ENCODE measurements at places on chromosomes 16 and 17. TPM values are rescaled to one million over a fixed set of nuclear protein-coding genes. Genes with fewer than 3 reads are reported as not detected.

RAB11FIP4 gene
- 15.1 TPM for total RNA-seq

DOC2A gene
- total RNA-seq: 0.13 TPM

CKLF gene
- total RNA-seq: 118 TPM

TBC1D3D gene
- 1.1 TPM for total RNA-seq

AHSP gene
- not detected for total RNA-seq

ANKFN1 gene
- not detected for total RNA-seq

CIBAR2 gene
- not detected for total RNA-seq

HSPB9 gene
- total RNA-seq: 0.15 TPM

SMIM22 gene
- total RNA-seq: not detected

OSGIN1 gene
- 0.86 TPM for total RNA-seq

TEKT1 gene
- total RNA-seq: not detected

KRT28 gene
- not detected for total RNA-seq

NPB gene
- total RNA-seq: 0.62 TPM

ABR gene
- 60.8 TPM for total RNA-seq

BICDL2 gene
- not detected for total RNA-seq

SCGB1C2 gene
- not detected for total RNA-seq

ABI3 gene
- 46.4 TPM for total RNA-seq

OR4D1 gene
- total RNA-seq: 0.26 TPM

PHKB gene
- total RNA-seq: 25.4 TPM

PPY gene
- total RNA-seq: not detected

CPHXL gene
- total RNA-seq: not detected

CPNE7 gene
- total RNA-seq: 3.2 TPM

CX3CL1 gene
- not detected for total RNA-seq

ZC3H7A gene
- total RNA-seq: 54.2 TPM

KRTAP2-1 gene
- total RNA-seq: not detected

TUBB3 gene
- 0.38 TPM for total RNA-seq

NUBP1 gene
- 43.5 TPM for total RNA-seq

KRTAP4-8 gene
- not detected for total RNA-seq

RNF222 gene
- not detected for total RNA-seq

RPL26 gene
- total RNA-seq: 2,522 TPM

SMTNL2 gene
- total RNA-seq: not detected

ZKSCAN2 gene
- total RNA-seq: 7.2 TPM

HOXB4 gene
- 3.7 TPM for total RNA-seq

NEUROD2 gene
- not detected for total RNA-seq

CDH13 gene
- not detected for total RNA-seq

SCN4A gene
- total RNA-seq: 0.04 TPM

NGFR gene
- total RNA-seq: 0.15 TPM

CES1 gene
- total RNA-seq: 0.24 TPM

HSD11B2 gene
- total RNA-seq: 1.1 TPM

GFAP gene
- total RNA-seq: not detected

MPP3 gene
- total RNA-seq: 0.15 TPM

EXOC3L1 gene
- total RNA-seq: not detected

POLG2 gene
- total RNA-seq: 26.4 TPM

RCVRN gene
- not detected for total RNA-seq

RPRML gene
- total RNA-seq: not detected

NPIPA3 gene
- 1.8 TPM for total RNA-seq

CDT1 gene
- 106 TPM for total RNA-seq

CBX4 gene
- total RNA-seq: 9.8 TPM

PTGES3L gene
- 0.37 TPM for total RNA-seq

TBX21 gene
- 37.8 TPM for total RNA-seq

EVI2A gene
- total RNA-seq: 41.5 TPM

CHTF8 gene
- total RNA-seq: 141 TPM

CLEC18C gene
- 0.42 TPM for total RNA-seq

NR1D1 gene
- total RNA-seq: 10.2 TPM

SPIRE2 gene
- total RNA-seq: 0.37 TPM

SLFN12L gene
- 48.8 TPM for total RNA-seq

Data from CD8-positive, alpha-beta memory T cell (primary cell).